Ureter (tissue), 1 donor: ENCODE measurements at places on chromosomes 7 and 10. TPM values are rescaled to one million over a fixed set of nuclear protein-coding genes. Genes with fewer than 3 reads are reported as not detected.

Gene ASZ1
- total RNA-seq = not detected

Gene ARHGAP21
- total RNA-seq = 90.7 TPM

Gene CRHR2
- total RNA-seq = 0.34 TPM

Gene SLC39A12
- 0.13 TPM for total RNA-seq

Gene HOXA5
- total RNA-seq = 10.4 TPM

Gene DENND11
- 19.1 TPM for total RNA-seq

Gene SUN3
- not detected for total RNA-seq

Gene RADIL
- 4.7 TPM for total RNA-seq

Gene DNAJC2
- 27.3 TPM for total RNA-seq

Gene ECHS1
- total RNA-seq = 130 TPM

Gene SMIM30
- 53.8 TPM for total RNA-seq

Gene ADAM8
- 35.3 TPM for total RNA-seq

Gene NKX1-2
- not detected for total RNA-seq

Gene UCMA
- not detected for total RNA-seq

Gene CYP3A4
- not detected for total RNA-seq

Gene PSD
- 5.1 TPM for total RNA-seq

Gene PKD1L1
- 5.9 TPM for total RNA-seq

Gene MYL10
- not detected for total RNA-seq

Gene TSPAN13
- 50.2 TPM for total RNA-seq

Gene SFRP4
- 1.9 TPM for total RNA-seq

Gene LRRTM3
- total RNA-seq = 0.13 TPM

Gene EN2
- not detected for total RNA-seq

Gene MBL2
- total RNA-seq = not detected

Gene BET1
- 21.9 TPM for total RNA-seq

Gene WEE2
- not detected for total RNA-seq

Gene TAS2R3
- 6.4 TPM for total RNA-seq

Gene REEP3
- total RNA-seq = 56.7 TPM

Gene MEOX2
- total RNA-seq = 5.6 TPM

Gene NPVF
- total RNA-seq = not detected

Gene VAX1
- not detected for total RNA-seq

Gene GNAI1
- total RNA-seq = 53.6 TPM

Gene GSTO2
- total RNA-seq = 47.0 TPM

Gene NCF1
- 1.9 TPM for total RNA-seq

Gene BICC1
- 13.5 TPM for total RNA-seq

Gene LIPJ
- total RNA-seq = 0.39 TPM

Gene OR9A2
- total RNA-seq = not detected

Gene FAM25G
- total RNA-seq = not detected

Gene CDHR3
- 6.0 TPM for total RNA-seq

Gene ZNF33A
- total RNA-seq = 48.8 TPM

Gene KNDC1
- total RNA-seq = 2.2 TPM

Gene INMT
- 31.4 TPM for total RNA-seq

Gene CCDC71L
- 19.4 TPM for total RNA-seq

Gene TMEM176B
- 32.7 TPM for total RNA-seq

Gene SPDYE6
- total RNA-seq = not detected

Gene ZNF425
- total RNA-seq = 3.0 TPM
